ENCODE measurements at places on chromosomes 7 and 10. TPM values are rescaled to one million over a fixed set of nuclear protein-coding genes. Genes with fewer than 3 reads are reported as not detected.

Gene PTPN20
- 1.0 TPM for polyA plus RNA-seq

Gene CTAGE8
- 0.27 TPM for polyA plus RNA-seq

Gene SPDYE1
- polyA plus RNA-seq: 2.7 TPM

DNA sequence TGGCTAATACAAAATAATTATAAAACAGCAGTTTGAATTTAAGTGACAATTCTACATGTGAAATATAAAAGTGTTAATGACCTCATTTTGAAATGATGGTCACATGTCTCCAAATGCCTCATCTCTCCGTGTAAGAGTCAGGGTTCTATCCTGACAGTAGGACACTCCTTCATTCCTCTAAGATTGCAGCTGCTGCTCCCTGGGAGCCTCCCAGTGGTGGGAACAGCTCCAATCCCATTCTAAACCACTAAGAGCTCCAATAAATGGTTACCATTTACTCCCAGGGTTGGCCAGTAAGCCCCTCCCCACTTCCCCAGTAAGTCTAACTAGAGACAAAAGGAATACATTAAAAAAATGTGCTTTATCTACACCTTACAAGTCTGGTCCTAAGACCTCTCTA is 344.6 kb upstream of the AOAH start:
- no peak for DNase-seq

DNA sequence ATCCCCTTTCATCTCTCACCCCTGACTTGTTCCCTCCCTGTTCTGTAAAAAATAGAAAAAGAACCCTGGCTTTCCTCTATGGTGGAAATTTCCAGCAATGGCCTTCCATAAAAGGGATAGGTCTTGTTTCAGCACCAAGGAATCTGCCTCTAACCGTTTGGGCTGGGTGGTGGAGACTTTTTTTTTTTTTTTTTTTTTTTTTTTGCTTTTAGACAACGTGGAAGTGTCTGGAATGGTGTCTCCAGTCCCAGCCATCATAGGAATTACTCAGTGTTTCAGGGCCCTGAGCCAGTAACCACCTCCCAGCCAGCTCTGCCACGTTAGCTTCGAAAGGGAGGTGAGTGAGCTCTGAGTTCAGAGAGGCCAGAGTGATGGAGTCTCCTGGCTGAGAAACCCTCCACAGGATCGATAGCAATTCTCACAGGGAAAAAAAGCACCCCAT is 97.3 kb upstream of the COL1A2 start:
- peak; percentile 87 for DNase-seq

GRCh38 chr10:34816501-34817002 is 1.5 kb upstream of the PARD3 start:
- peak; percentile 27 for DNase-seq

DNA sequence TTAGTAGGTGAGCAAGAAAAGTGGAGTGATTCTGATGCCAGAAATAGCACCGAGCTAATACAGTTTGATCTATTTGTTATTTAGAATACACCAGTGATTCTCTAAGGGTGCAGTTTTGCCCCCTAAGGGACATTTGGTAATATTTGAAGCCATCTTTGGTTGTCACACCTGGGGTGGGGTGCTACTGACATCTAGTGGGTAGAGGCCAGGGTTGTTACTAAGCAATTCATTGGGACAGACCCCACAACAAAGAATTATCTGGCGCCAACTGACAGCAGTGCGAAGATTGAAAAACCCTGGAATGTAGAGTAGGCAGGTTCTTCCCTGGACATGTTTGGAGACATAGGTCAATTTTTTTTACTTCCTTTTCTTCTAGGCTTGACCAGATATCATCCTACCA is 14.6 kb downstream of the PALS2 start:
- no peak for DNase-seq

DNA sequence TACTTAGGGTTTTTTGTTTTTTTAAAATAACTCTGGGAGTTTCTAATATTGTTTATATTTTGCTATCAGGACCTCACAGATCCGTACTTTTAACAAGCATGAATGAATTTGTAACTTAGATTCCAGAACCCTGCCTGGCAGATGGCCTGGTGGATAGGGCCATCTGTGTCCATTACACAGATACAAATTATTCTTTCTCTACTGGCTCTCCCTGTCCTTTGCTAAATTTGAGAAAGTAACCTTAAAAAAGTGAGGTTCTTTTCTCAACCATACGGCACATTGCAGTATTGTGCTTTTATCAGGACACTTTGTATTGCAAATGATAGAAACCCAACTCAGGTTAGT is 26.6 kb downstream of the LCOR start:
- DNase-seq: no peak

- no peak for DNase-seq
Measured at GRCh38 chr10:5574642-5575131, 49.9 kb downstream of the CALML3 start.

DNA sequence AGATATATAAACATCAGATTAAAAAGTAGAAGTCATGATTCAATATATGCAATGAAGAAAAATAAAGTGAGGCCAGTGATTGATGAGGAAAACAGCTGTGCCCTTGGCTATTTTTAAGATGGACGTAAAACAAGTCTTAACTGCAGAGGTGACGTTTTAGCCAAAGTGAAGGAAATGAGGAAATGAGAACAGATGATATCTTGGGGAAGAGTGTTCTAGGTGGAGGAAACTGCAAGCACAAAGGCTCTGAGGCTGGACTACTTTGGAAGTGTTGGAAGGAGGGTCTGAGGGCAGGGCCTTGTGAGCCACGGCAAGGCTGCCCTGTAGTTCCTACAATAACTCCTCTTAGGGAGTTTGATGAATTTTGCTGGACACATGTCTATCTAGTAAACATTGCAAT is 140.5 kb upstream of the AKR1E2 start:
- no peak for DNase-seq

All from muscle of arm (tissue), 14 donors.